Umbilical cord (tissue), 2 donors: ENCODE measurements at places on chromosomes 6 and 20. TPM values are rescaled to one million over a fixed set of nuclear protein-coding genes. Genes with fewer than 3 reads are reported as not detected.

PFDN6 gene
- 10.1 TPM for total RNA-seq

HSPA1L gene
- total RNA-seq, result 1.4 TPM

CNKSR3 gene
- 8.9 TPM for total RNA-seq

MDFI gene
- total RNA-seq, result 67.7 TPM

DTD1 gene
- 20.2 TPM for total RNA-seq

SRSF12 gene
- 4.3 TPM for total RNA-seq

MYLIP gene
- 118 TPM for total RNA-seq

DOK5 gene
- 6.7 TPM for total RNA-seq

- no peak for DNase-seq
These were observed 216.1 kb downstream of the LMBRD1 start for GRCh38 chr6:69580706-69581105.

DNA sequence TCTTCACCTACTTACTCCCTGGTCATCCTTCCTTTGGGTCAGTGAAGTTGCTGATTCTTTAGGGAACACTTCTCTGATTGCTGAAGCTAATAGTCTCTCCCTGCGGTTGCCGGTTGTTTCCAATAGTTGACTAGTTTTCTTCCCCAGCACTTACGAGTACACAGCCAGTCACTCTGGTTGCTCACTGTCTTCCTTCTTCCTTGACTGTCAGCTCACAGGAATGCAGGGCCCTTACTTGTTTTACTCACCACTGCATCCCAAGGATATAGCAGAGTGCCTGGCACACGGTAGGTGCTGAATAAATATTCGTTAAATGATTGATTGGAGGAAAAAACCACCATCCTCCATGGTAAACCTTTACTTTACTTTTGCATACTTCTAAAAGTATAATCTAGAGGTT, 345.0 kb downstream of the QKI start:
- DNase-seq, result no peak

GRCh38 chr6:130851026-130851425, 23.8 kb downstream of the SMLR1 start:
- no peak for DNase-seq

DNA sequence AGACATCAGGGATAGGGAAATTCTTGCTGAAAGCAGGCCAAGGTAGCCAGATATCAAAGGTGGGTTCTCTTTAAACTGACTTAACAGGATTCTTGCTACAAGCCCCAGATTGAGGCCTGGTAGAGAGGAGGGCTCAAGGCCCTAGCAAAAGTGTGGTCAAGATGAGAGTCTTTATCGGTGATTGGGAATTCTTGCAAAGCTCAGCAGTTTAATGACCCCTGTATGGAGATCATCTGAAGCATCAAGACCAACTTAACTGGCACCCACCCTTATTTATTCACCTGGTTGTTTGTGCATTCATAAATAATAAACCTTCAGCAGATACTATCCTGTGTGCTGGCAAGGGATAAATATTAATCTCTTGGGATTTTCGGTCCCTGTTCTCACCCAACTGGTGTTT, 6.3 kb downstream of the FAM120B start:
- DNase-seq, result no peak

DNA sequence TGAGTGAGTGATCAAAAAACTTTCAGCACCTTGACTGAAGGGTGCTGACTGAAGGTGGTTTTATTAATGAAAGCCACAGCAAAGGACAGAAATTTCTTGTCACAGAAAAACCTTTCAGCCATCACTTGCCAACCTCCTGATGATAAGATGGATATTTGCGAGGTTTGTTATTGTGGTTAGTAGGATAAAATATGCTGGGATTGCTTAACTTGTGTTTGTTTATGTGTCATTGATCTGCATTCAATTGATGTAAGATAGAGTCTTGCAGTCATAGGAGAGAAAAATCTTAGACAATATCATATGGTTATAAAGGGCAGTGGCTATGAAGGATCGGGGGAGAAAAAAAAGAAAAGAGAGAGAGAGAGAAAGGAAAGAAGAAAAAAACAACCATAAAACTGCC, 1.2 kb downstream of the TSBP1 start:
- DNase-seq, result no peak

- DNase-seq, result no peak
These were observed 39.2 kb downstream of the FRMD1 start for GRCh38 chr6:168039849-168040248.

GRCh38 chr20:51480507-51481270, 61.8 kb downstream of the NFATC2 start:
- no peak for DNase-seq

- no peak for DNase-seq
These were observed 184.1 kb downstream of the MBOAT1 start for GRCh38 chr6:20028143-20028542.

GRCh38 chr6:145866456-145867396, 52.1 kb upstream of the FBXO30 start:
- DNase-seq, result no peak

GRCh38 chr6:155395339-155395738, 60.3 kb downstream of the NOX3 start:
- DNase-seq, result no peak

GRCh38 chr6:150395388-150396009, 26.7 kb downstream of the IYD start:
- peak; percentile 58 for DNase-seq

- no peak for DNase-seq
These were observed 125.3 kb upstream of the PLCB4 start for GRCh38 chr20:8943631-8944030.

GRCh38 chr6:159953091-159953601, 15.7 kb upstream of the IGF2R start:
- peak; percentile 44 for DNase-seq

GRCh38 chr6:21596145-21596948, 2.8 kb downstream of the SOX4 start:
- DNase-seq, result peak; percentile 71

DNA sequence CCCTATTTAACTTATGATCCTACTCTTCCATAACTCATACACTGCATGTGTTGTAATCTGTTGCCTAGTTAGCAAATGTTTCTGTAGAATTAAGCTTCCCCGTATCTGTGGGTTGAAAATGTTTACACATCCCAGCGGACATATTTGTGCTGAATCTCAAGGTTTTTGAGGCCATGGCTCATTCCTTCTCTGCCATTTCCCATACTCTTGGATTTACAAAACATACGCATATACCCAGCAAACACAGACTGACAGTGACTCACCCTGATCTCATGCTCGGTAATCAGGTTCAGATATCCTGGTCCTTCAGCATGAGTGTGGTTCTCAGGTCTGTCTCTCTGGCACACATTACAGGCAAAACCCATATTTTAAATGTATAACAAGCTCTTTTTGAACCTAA, 58.7 kb downstream of the AGPAT4 start:
- DNase-seq, result peak; percentile 67

DNA sequence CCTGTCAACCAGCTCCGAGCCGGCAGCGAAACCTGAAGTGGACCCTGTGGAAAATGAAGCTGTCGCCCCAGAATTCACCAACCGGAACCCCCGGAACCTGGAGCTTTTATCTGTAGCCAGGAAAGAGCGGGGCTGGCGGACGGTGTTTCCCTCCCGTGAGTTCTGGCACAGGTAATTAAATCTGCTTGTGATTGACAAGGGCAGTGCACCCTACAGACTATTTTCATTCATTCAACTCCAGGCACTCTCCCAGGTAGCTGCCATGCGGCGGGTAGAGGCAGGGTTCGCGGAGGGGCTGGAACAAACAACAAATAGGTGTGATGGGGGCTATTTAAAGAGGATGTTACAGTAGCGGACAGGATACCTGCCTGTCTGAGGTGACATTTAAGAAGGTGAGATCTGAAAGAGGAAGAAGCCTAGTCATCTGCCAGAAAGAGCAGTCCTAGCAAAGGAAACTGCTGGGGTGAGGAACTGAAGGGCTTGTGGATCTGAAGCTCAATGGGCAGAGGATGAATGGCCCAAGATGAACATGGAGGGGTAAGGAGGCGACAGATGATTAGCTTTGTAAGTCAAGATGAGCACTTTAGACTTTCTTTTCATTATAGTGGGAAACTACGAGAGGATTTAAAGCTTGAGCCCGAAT, 810 bp downstream of the MRPL18 start:
- DNase-seq, result no peak

DNA sequence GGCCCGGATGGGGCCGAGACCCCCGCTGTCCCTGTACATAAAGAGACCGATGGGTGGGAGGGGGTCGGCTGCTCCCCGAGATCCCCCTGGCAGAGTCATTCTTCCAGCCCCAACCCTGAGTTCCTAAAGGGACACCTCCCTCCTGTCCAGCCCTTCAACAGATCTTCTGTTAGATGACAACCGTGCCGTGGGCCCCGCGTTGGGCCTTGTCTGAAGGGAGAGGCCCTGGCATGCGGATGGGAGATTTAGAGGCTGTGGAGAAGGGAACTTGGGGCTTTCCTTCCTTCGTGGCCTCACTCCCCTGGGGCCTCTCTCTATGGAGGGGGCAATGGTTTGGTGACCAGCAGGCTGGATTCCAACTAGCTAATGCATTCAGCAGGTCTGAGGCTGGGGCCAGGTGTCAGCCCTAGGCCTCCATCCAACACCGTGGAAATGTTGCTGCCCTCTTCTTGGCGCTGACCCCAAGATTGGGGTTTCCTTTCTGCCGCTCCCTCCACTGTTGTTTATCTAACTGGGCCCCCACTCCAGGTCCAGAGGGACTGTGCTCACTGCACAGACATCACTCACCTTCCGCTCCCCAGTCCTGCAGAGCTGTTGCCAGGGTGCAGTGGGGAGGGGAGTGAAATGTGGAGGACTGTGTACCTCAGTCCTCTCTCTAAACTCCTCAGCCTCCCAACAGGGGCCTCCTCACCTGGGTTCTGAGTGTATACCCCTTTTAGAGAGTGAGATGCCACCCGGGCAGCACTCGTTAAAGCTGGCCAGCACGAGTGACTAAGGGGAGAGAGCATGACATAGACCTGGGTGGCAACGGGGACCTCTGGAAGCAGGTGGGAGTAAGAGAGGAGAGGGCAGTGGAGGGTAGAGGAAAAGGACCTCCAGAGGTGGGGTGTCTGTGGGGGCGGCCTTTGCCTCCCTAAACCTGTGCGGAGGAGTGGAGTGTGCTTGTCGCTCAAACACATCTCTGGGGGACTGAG, 6.7 kb downstream of the TMEM151B start:
- DNase-seq, result no peak

DNA sequence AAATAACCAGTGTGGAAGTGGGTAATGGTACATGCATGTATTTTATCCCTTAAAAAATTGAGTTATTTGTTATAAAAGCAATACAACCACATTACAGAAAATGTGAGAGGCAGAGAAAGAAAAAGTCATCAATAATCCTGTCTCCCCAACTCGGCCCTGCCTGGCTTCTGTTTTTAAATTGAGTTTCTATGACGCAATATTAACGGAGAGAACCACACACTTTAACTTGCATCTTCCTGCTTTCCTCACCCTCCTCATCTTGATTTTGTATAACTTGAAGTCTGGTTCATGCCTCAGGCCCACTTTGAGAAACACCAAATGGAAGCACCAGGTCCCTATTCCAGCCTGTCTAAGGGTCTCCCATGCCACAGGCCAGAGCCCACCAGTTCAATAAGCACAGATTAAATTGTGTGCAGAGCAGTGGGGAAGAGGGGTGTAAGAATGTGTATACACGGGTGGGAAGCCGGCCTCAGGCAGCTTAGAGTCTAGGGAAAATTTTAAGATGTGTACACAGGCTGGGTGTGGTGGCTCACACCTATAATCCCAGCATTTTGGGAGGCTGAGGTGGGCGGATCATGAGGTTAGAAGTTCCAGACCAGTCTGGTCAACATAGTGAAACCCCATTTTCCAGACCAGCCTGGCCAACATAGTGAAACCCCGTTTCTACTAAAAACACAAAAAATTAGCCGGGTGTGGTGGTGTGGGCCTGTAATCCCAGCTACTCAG, 15.9 kb downstream of the KCNK5 start:
- no peak for DNase-seq

GRCh38 chr20:3777716-3778629, 3.3 kb downstream of the SPEF1 start:
- peak; percentile 60 for DNase-seq

DNA sequence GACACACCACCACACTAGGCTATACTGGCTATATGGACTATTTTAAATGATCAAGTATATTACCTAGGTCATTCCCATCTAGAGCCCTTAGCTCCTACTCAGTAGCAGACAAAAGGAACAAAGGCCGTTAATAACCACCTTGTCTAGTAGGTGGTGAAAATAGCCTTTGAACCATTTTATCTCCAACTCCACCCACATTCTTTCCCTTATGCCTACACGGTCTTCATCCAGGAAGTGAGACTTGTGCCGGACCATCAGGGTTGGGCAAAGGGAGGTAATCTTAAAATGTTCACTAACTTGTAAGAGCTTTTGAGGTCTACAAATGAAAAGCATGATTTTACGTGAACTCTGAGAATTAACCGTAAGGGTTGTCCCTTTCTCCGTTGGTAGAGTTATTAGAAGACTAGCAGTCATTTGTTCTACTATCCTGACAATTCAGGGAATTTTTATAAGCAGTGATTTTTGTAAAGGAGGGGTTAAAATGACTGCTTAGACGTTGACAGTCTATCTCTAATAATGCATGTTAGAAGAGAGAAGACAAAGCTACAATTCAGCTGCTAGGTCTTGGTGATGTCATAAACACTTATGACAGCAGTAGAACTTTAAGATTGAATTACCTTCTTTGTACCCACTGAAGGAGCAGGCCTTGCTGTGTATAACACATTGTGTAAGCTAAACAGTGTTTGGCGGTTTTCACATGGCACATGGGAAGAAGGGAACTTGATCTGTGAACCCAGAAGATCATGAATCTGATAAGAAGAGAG, 371.8 kb upstream of the JAG1 start:
- no peak for DNase-seq

GRCh38 chr20:5491455-5491854, 174.7 kb upstream of the PROKR2 start:
- DNase-seq, result no peak

DNA sequence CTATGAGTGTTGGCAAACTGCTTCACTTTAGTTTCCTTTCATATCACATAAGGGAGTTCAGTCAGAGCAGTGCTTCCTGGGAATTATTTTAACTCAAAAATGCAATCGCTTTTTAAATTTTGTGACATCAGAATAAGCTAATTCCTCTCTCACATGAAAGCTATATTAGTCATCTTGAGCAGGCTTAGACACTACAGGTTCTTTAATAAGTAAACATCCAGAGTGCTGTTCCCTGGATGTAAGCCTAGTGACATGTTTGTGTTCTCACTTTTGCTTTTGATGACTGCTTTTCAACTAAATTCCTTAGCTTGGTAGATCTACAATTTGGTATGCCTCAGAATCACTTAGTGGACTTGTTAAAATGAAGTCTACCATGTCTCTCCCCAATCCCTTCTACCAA, 252.7 kb upstream of the POU3F2 start:
- no peak for DNase-seq

DNA sequence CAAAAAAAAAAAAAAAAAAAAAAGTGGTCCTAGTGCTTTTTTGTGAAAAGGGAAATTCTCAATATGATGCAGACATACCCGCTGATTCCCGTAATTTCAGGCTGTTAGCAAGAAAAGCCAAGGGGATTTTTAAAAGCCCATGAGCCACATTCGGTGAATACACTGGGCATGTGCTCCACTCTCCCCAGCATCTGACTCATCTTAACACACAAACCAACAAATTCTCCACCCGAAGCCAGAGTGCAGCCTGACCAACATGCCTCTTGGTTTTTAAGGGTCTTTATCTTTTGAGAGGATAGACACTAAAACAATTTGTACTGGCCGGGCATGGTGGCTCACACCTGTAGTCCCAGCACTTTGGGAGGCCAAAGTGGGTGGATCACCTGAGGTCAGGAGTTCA, 45.5 kb upstream of the CD83 start:
- peak; percentile 80 for DNase-seq

- DNase-seq, result no peak
These were observed 24.5 kb downstream of the KIF3B start for GRCh38 chr20:32301719-32302506.

GRCh38 chr6:12849809-12850198, 133.2 kb downstream of the PHACTR1 start:
- no peak for DNase-seq
